Esophagus muscularis mucosa (tissue), 4 donors: ENCODE measurements at places on chromosomes 7 and 10. TPM values are rescaled to one million over a fixed set of nuclear protein-coding genes. Genes with fewer than 3 reads are reported as not detected.

DNA sequence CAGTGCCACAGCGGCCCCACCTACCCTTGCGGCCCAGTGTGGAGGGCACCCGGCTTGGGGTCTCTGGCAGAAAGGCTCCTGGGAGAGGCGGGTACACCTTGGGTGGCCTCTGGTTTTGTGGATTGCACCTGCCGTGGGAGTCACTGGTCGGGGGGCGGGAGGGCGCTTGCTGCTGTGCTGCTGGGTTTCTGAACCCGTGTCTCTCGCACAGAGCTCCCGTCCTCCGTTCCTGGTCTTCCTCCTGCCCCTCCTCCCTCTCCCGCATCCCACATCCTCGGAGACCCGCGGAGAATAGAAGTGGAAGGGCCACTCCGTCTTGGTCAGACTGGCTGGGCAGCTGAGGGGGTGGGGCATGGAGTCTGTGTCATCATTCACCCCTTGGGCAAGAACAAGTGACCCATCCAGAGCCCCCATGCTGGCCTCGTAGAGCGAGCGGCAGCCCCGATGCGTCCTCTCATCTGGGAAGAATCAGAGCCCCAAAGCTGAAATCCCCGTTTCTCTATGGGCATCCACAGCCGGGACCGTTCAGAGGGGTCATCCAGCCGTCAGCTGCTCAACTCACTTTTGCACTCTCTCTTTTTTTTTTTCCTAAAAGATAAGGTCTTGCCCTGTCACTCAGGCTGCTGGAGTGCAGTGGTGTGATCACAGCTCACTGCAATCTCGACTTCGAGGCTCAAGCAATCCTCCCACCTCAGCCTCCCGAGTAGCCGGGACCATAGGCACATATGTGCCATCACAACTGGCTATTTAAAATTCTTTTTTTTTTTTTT is 4.0 kb downstream of the MAFK start:
- H3K27me3 ChIP-seq: no peaks in the 10 kb centered on the region
- no peak for DNase-seq
- H3K4me3 ChIP-seq: no peak overlapping the region
- peaks cover 5% of the 10 kb centered on the region for H3K36me3 ChIP-seq
- peak overlapping the region; percentile 99 for H3K27ac ChIP-seq

DNA sequence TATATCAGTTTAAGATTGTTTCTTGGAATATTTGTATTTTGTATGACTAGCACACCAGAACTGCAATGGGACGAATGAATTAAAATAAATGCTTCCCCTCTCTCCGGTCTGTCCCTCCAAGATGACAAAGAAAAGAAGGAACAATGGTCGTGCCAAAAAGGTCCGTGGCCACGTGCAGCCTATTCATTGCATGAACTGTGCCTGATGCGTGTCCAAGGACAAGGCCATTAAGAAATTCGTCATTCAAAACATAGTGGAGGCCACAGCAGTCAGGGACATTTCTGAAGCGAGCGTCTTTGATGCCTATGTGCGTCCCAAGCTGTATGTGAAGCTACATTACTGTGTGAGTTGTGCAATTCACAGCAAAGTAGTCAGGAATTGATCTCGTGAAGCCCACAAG is 17.2 kb upstream of the PAPSS2 start:
- no peak for DNase-seq
- H3K36me3 ChIP-seq: no peaks in the 10 kb centered on the region
- no peaks in the 10 kb centered on the region for H3K27me3 ChIP-seq
- no peak overlapping the region for H3K4me3 ChIP-seq
- no peak overlapping the region for H3K27ac ChIP-seq
- no peaks in the 10 kb centered on the region for H3K4me1 ChIP-seq

DNA sequence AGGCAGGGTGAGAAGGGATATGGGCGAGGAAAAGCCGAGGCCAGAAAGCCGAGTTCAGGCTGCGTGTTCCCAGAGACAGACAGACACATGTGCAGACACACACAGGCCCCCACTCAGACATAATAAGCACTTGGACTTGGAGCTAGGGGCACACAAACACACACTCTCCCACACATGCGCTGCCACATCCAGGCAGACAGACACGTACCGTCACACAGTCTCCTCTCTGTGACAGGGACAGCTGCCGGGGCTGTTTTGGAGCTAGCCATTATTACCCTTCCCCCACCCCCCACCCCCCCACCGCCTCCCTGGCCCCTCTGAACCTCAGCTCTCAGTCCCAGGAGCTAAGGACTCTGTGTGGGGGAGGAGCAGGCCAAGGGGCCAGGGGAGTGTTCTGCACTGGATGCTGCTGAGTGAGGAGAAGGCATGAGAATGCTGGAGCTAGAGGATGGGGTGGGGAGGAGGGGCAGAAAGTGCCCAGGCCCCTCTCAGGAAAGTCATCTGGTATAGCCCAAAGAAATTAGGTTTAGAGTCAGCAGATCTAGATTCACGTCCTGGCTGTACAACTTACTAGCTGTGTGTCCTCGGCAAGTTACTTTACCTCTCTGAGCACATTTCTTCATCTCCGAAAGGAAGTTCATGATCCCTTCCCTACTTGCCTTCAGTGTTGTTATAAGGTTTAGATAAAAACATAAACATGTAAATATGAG is 6.3 kb downstream of the PITX3 start:
- no peak overlapping the region for H3K4me3 ChIP-seq
- no peak overlapping the region for H3K27ac ChIP-seq
- peaks cover 21% of the 10 kb centered on the region for H3K4me1 ChIP-seq
- peaks cover 29% of the 10 kb centered on the region for H3K27me3 ChIP-seq

Gene PDSS1
- 3.0 TPM for total RNA-seq

Gene GJC3
- total RNA-seq: not detected

Gene FZD8
- 5.4 TPM for total RNA-seq

DNA sequence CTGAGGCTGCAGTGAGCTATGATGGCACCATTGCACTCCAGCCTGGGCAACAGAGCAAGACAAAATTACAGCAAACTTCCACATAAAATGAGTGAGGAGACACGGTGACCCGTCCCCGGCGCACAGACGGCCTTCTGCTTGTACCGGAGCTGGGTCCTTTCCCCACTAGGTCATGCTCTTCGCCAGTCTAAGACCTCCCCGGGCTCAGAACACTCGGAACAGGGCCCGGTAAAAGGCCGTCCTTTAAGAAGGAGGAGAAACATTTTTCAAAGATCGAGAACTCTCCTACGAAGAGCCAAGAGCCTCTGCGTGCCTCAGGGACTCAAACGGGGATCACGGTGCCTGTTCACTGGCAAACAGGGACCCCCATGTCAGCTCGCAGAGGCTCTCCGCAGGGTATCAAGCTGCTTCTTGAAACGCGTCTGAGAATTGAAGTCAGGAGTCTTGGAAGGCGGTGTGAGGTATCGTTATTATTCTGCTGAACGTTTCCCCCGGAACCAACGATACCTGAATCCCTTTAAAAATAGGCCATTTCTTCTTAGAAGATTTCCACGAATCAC is 9.0 kb downstream of the CARD11 start:
- H3K4me1 ChIP-seq: no peaks in the 10 kb centered on the region
- no peaks in the 10 kb centered on the region for H3K36me3 ChIP-seq
- no peaks in the 10 kb centered on the region for H3K27me3 ChIP-seq

GRCh38 chr10:88490231-88490980 is 92.7 kb downstream of the RNLS start:
- no peak overlapping the region for H3K4me3 ChIP-seq
- no peak for DNase-seq
- H3K27ac ChIP-seq: no peak overlapping the region

Gene STAMBPL1
- total RNA-seq: 14.4 TPM

GRCh38 chr10:53977267-53977666 is 823.8 kb downstream of the PCDH15 start:
- H3K27ac ChIP-seq: no peak overlapping the region
- H3K36me3 ChIP-seq: no peaks in the 10 kb centered on the region
- DNase-seq: no peak
